ENCODE measurements at places on chromosomes 5 and 9. TPM values are rescaled to one million over a fixed set of nuclear protein-coding genes. Genes with fewer than 3 reads are reported as not detected.

PARP8 gene
- 38.8 TPM for total RNA-seq

ADAMTSL1 gene
- not detected for total RNA-seq

SLC45A2 gene
- total RNA-seq = not detected

ZFP37 gene
- 1.0 TPM for total RNA-seq

HAND1 gene
- total RNA-seq = not detected

NR4A3 gene
- 27.5 TPM for total RNA-seq

PTGDS gene
- total RNA-seq = not detected

PANK3 gene
- 56.2 TPM for total RNA-seq

- H3K4me1 ChIP-seq = peaks cover 5% of the 10 kb centered on the region
- no peak overlapping the region for H3K27ac ChIP-seq
- peaks cover under 1% of the 10 kb centered on the region for H3K27me3 ChIP-seq
- DNase-seq = peak; percentile 5
Observed at GRCh38 chr5:109589986-109590385, 99.7 kb upstream of the MAN2A1 start.

- no peaks in the 10 kb centered on the region for H3K36me3 ChIP-seq
- peaks cover 20% of the 10 kb centered on the region for H3K4me1 ChIP-seq
Observed at GRCh38 chr5:138949988-138950387, 74.9 kb upstream of the LRRTM2 start.

DNA sequence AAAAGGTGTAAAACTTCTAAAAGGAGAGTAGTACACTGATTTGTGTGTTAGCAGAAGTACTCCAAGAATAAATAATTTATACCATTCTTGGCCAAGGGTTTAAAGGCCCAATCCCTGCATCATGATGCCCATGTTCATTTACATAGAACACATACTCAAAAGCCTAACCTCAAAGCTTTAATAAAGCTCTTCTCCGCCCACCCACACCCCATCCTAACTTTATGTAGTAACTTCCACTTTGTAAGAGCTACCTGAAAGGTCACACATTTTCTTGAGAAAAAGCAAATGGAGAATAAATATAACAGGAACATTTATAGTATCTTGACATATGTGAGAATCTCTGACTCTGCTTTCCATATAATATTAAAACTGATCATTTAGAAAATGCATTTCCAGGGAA, 148.8 kb upstream of the FREM1 start:
- H3K36me3 ChIP-seq = no peaks in the 10 kb centered on the region
- H3K27me3 ChIP-seq = peaks cover 3% of the 10 kb centered on the region
- no peak overlapping the region for H3K4me3 ChIP-seq
- no peaks in the 10 kb centered on the region for H3K4me1 ChIP-seq
- no peak overlapping the region for H3K27ac ChIP-seq
- DNase-seq = no peak

- no peak overlapping the region for H3K27ac ChIP-seq
- H3K4me1 ChIP-seq = peaks cover 3% of the 10 kb centered on the region
- no peaks in the 10 kb centered on the region for H3K36me3 ChIP-seq
- H3K27me3 ChIP-seq = no peaks in the 10 kb centered on the region
Observed at GRCh38 chr5:17277907-17278306, 60.5 kb downstream of the BASP1 start.

DNA sequence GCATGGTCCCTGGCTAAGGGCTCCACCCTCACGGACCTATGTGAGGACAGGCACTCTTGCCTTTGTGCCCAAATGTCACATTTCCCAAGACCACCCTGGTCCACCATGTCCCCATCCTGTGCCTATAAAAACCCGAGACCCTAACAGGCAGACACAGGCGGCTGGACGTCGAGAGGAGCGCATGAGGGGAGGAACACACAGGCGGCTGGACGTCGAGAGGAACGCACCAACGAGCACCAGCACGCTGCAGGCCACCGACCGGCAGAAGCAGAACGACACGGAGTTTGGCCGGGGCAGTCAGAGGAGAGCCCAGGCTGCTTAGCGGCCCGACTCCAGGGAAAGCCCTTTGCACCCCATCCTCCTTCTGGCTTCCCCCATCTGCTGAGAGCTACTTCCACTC, 119.9 kb downstream of the ADAMTS2 start:
- no peaks in the 10 kb centered on the region for H3K4me1 ChIP-seq
- no peak for DNase-seq
- H3K4me3 ChIP-seq = no peak overlapping the region
- H3K27me3 ChIP-seq = no peaks in the 10 kb centered on the region

DNA sequence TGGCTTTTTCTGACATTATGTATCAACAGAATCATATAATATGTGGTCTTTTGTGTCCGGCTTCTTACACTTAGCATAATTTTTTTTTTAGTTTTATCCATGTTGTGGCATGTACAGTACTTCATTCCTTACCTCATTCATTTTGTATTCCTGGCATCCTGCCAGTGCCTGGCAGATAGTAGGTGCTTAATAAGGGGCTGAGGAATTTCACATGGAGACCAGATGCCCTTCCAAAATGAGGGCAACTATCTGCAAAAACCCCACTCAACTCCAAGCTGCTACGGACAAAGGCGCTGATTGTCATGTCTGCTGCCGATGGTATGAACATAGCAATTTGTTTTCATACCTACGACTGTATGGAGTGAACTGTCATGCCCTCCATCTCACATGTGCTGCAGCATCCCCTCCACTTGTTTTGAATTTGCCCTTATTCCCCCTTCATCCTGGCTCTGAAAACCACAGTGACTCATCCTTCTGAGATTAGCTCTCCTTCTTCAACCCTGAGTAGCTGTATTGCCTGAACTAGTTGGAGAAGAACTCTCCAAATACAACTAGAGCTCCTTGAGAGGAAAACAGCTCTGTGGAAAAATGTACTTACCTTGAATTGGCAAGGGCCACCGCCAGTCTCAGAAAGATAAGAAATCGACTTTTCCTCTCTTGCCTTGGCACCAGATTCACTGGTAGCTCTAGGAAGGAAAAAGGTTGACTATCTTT, 41.3 kb upstream of the FOXE1 start:
- no peaks in the 10 kb centered on the region for H3K36me3 ChIP-seq
- H3K27me3 ChIP-seq = peaks cover 5% of the 10 kb centered on the region
- no peaks in the 10 kb centered on the region for H3K4me1 ChIP-seq
- DNase-seq = no peak
- no peak overlapping the region for H3K27ac ChIP-seq

GRCh38 chr9:131682261-131682660, 57.6 kb downstream of the RAPGEF1 start:
- H3K27me3 ChIP-seq = no peaks in the 10 kb centered on the region
- no peak overlapping the region for H3K4me3 ChIP-seq
- DNase-seq = no peak
- peaks cover 79% of the 10 kb centered on the region for H3K4me1 ChIP-seq
- peaks cover 3% of the 10 kb centered on the region for H3K36me3 ChIP-seq

- H3K27me3 ChIP-seq = no peaks in the 10 kb centered on the region
- no peak overlapping the region for H3K4me3 ChIP-seq
- H3K36me3 ChIP-seq = no peaks in the 10 kb centered on the region
- H3K27ac ChIP-seq = no peak overlapping the region
- no peaks in the 10 kb centered on the region for H3K4me1 ChIP-seq
Observed at GRCh38 chr9:133463864-133464615, 4.3 kb downstream of the CACFD1 start.

GRCh38 chr5:52869391-52869790, 81.7 kb downstream of the ITGA1 start:
- H3K4me1 ChIP-seq = no peaks in the 10 kb centered on the region
- no peak overlapping the region for H3K27ac ChIP-seq
- DNase-seq = no peak
- no peaks in the 10 kb centered on the region for H3K36me3 ChIP-seq
- peaks cover 7% of the 10 kb centered on the region for H3K27me3 ChIP-seq
- no peak overlapping the region for H3K4me3 ChIP-seq

Data from activated CD4-positive, alpha-beta T cell treated with anti-CD3 and anti-CD28 coated beads for 36 hours (primary cell).